ENCODE measurements at places on chromosomes 2 and 18. TPM values are rescaled to one million over a fixed set of nuclear protein-coding genes. Genes with fewer than 3 reads are reported as not detected.

GRCh38 chr2:15355386-15355785, 205.7 kb downstream of the NBAS start:
- DNase-seq: no peak

GRCh38 chr2:101362777-101363176, 24.5 kb downstream of the CREG2 start:
- no peak for DNase-seq

DNA sequence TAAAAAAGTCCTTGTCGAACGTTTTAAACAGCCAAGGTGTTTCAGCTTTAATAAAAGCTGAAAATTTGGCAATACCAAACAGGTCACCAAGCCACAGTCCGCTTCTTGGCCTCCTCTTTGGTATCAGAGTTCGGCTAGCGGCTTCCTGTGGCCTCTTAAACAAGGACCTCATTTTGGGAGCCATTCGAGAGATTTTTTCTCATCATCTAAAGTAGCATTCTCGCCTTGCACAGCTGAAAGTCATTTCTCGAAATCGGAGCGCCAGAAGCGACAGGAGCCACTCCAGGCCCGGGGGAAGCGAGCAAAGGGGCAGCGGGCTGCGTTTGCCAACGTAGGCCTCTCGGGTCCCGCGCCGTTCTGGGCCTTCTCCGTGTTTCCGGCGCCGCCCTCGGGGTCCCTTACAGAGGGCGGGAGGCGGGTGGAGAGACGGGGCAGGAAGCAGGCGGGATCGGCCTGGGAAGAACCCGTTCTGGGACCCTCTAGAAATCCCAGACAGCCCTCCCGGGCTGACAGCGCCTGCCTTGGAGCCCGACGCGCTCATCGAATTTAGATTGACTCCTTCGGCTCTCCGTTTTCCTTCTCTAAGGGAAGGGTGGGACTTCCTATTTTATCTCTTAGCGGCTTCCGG, 522 bp upstream of the ZNF407 start:
- DNase-seq: peak; percentile 60

GRCh38 chr2:225010804-225011203, 31.5 kb downstream of the DOCK10 start:
- no peak for DNase-seq

GRCh38 chr2:9565436-9566153, 10.0 kb upstream of the ADAM17 start:
- DNase-seq: no peak

DNA sequence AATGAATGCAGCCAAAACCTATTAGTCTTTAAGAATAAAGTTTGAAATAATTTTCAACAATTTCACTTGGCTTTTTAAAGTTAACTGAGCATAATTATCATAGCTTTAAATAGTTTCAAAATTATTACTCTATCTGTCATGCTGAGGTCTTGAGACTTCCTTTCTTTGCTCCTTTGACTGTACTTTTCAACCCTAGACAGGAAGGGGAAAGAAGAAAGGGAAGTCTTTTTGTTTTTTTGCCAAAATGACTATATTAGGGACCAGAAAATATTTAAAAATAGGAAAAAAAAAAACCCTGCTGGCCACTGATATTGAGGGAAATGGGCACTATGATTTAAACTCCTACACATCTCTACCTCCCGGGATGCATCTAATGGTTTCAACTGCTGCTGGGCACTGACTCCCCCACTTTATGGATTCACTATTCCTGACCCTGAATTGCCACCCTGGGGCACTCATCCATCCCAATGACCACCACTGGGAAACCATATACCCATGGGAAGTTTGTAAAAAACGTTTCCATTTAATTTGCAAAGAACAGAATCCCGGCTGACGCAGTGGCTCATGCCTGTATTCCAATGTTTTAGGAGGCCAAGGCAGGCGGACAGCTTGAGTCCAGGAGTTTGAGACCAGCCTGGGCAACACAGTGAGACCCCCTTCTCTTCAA, 50.5 kb downstream of the GAREM1 start:
- DNase-seq: peak; percentile 24

DNA sequence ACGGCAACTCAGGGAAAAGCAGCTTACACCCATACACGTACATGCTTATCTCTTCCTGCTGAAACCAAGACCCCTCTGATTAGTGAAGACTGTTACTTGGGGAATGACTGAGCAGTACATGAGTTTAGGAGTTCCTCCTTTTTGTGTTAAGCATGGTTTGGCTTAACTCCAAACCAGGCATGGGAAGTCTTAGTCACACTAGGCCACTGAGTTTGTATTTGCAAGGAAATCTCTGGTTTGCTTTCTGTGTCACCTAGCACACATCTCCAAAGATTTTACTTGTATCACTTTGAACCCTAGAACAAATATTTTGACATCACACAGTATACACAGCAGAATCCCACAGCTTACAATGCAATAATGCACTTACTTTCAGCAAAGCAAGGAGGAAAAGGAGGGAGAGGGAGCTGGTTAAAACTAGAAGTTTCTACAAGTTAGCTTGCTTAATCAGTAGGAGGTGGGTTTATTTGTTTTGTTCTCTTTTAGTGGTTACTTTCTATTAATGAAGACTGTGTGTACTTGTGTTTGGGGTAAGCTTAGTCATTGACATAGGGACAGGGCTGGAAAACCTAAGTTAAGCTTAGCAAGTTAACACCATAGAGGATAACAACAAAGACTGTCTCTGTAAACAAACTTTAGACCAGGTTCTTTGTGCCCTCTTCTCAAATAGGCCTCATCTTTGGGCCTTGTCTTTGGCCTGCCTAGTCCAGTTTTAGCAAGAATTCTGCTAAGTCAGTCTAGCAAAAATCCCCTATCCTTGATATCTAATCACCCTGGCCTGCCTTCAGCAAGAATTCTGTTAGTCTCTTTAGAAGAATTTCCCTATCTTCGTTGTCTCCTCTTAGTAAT, 219.4 kb downstream of the MREG start:
- DNase-seq: no peak

GRCh38 chr2:20593072-20594034, 57.5 kb downstream of the HS1BP3 start:
- DNase-seq: no peak

DNA sequence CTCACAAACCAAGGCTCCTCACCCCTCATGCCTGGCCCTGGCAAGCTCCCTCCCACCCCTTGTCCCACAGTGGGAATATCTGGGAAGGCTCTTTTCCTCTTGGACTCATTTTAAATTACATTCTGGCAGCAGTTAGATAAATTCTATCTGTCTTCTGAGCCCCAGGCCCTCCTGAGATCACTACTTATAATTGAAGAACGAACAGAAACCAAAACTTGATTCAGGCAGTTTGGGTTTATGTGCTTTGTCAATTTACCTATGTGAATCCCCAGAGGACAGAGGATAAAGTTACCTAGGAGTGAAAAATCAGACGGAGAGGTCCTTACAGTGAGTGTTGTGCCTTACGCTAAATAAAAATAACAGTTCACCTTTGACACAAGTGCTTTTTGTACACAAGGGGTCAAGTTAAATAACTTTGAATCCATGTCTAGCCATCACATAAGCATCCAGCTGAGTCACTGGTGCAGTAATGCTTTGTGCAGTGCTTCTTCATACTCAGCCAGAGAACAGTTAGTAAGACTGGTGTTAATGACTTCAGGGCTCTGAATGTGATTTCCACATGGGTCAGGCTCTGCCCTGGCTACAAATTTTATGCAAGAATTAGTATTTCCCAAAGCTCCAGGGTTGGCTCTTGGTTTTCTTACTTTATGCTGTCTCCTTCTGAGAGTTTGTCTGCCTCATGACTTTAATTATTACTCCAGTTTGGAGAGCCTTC, 329.3 kb downstream of the INSIG2 start:
- DNase-seq: no peak

DNA sequence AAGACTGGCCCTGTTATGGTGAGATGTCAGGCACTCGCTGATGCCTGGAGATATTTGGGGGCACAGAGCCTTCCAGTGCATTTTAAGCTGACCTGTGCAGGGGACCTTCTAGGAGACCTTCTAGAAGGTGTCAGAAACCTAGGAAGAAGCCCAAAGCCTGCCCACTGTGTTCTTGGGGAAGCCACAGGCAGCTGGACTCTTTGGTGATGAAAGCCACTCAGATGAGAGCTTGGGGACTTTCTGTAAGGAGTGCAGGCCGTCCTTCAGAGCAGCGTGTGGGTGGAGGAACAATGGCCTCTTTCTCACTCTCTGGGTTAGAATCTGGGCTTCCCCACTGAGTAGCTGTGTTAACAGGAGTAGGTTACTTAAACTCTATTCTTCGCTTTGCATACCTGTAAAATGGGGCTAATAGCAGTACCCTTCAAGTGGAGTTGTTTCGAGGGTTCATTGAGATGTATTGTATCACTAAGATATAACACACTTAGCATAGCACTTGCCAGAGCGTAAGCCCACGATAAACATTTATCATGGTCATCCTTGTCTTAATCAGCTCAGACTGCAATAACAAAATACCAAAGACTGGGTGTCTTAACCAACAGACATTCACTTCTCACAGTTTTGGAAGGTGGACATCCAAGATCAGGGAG, 322.3 kb upstream of the EPAS1 start:
- no peak for DNase-seq

DNA sequence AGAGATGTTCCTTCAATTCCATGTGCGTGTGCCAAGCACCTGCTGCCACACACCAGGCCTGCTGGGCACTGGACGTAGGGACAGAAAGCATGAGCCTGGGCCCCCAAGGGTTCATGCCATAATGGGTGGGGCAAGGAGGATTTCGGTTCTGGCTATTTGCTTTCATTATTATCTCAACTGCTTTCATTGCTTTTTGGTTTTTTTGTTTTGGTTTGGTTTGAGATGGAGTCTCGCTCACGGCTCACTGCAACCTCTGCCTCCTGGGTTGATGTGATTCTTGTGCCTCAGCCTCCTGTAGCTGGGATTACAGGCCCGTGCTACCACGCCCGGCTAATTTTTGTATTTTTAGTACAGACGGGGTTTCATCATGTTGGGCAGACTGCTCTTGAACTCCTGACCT, 57.2 kb downstream of the SF3B1 start:
- DNase-seq: no peak

GRCh38 chr2:46847185-46847710, 68.4 kb downstream of the MCFD2 start:
- peak; percentile 76 for DNase-seq

- no peak for DNase-seq
Observed at GRCh38 chr2:121562269-121563176, 31.8 kb downstream of the RNU4ATAC start.

DNA sequence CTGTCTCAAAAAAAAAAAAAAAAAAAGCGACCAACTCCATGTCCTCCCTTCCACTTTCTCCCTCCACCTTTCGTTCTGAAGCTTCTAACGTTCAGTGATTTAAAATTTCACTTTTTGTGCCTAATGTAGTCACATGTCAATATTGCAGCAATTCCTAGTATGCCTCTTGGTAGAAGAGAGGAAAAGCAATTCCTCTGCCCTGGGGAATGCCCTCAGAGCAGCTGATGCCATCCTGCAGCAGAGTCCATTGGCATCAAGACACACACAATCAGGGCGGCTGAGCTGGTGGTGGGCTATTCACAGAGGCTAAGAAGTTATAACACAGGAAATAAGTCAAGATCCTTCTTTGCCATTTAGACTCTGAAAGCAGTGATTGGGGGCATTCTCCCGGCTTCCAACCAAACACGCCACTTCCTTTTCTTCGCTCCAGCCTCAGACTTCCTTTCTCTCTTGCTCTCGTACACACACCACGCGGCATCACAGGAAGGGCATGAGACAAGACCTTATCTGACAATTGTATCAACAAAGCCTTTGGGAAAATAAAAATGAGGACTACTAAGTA, 71.9 kb downstream of the MOGAT1 start:
- no peak for DNase-seq

DNA sequence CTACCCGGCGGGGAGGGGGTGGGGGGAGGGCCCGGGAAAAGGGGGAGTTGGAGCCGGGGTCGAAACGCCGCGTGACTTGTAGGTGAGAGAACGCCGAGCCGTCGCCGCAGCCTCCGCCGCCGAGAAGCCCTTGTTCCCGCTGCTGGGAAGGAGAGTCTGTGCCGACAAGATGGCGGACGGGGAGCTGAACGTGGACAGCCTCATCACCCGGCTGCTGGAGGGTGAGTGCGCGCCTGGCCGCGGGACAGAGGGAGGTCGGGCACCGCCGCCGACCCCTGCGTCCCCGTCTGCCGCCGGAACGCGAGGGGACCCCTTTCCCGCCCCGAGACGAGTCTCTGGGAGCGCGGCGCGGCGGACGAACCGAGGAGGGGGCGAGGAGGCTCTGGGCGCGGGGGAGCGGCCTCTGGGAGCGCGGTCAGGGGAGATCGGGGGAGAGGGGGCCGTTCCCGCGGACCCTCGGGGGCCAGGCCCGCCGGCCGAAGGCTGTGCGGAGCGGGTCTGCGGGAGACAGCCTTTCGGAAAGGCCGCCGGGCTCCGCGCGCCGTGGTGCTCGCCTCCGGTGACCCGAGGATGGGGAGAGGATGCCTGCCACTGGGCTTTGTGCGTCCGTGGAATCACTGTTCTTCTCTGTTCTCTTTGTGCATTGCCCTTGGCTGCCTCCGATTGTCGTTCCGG, 463 bp downstream of the PPP1CB start:
- DNase-seq: no peak

- no peak for DNase-seq
Observed at GRCh38 chr2:159267921-159268320, 18.6 kb downstream of the WDSUB1 start.

DNA sequence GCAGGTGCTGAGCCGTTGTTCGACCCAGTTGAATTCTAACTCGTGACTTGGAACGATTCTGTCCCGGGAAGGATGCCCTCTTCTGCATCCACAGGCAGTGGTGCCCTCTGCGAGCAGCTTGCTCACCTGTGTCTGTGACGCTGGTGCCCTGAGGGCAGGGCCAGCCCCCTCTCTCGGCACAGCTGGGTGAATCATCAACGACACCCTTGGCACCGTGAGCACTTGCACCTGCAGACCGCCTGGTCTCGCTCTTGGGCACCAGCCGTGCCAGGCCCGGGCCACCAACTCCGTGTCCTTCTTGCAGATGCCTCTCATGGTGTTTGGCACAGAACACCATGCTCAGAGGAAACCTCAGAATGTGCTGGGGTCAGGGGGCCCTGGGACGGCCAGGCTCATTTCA, 75.0 kb downstream of the SLC66A2 start:
- no peak for DNase-seq

- no peak for DNase-seq
Observed at GRCh38 chr2:200350850-200351285, 44.4 kb downstream of the SPATS2L start.

DNA sequence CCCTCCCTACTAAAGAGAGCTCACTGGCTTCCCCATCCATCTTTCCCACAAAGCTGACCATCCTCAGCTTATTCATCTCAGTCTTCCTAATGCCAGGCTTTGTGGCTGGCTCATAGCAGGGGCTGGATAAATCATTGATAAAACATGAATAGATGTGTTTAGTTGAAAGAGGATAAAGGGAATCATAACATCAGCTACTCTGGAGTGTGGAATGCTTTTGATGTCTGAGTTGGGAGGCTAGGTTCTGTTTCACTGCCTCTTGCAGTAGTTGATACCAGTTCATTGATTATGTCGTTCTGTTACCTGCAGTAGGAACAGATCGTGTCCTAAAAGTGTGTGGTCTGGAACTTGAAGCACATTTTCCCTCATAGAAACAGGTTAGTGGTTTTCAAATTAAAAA, 66.3 kb upstream of the HK2 start:
- DNase-seq: no peak

The GALNT5 gene
- polyA plus RNA-seq: 0.79 TPM

The ASB3 gene
- polyA plus RNA-seq: 31.4 TPM

The SALL3 gene
- polyA plus RNA-seq: 0.18 TPM

The PTPRN gene
- 0.17 TPM for polyA plus RNA-seq

The LOXHD1 gene
- 0.57 TPM for polyA plus RNA-seq

The RGPD5 gene
- 31.7 TPM for polyA plus RNA-seq

The SULT6B1 gene
- not detected for polyA plus RNA-seq

The NAT8 gene
- 23.5 TPM for polyA plus RNA-seq

The UPP2 gene
- 2.9 TPM for polyA plus RNA-seq
